Trophoblast cell (in vitro differentiated cells and primary cell): ENCODE measurements at places on chromosomes 5 and 9.

DNA sequence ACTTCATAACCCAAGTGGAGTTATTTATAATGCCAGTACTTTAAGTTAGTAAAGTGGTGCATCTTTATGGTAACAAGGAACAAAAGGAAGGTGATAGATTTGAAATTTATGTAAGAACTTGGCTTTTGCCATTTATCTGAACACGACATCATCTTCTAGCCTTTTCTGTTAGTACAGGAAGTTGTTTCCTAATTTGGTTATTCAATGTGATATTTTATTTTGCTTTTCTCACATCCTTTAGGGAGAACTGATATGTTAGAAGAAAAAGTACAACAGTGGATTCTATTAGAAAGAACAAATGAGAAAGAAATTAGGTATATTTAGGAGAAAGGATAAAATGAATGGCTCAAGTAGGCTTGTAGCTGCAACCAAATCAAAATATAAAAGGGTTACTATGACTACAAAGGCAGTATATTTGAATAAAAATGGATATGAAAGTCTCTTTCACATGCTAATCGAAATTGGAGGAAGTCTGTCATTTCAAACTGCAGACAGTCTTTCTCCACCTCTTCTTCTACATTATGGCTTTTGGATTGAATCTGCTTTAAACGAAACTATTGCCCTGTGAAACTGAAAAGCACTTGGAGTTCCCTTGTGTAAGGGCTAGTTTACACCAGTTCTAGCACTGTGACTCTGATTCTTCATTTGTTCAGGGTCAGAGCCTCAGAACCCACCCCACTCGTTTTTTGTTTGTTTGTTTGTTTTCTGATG, 18.5 kb upstream of the SLC24A2 start:
- no peak for DNase-seq

DNA sequence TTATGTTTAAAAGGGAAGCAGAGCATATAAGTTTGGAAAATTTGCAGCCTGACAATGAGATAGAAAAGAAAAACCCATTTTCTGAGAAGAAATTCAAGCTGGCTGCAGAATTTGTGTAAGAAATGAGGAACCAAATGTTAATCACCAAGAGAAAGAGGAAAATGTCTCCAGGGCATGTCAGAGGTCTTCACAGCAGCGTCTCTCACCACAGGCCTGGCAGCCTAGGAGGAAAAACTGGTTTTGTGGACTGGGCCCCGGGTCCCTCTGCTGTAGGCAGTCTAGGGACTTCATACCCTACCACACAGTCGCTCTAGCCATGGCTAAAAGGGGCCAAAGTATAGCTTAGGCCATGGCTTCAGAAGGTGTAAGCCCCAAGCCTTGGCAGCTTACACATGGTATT, 32.1 kb upstream of the HSD17B4 start:
- DNase-seq, result peak; percentile 83

GRCh38 chr9:23153058-23153457, 673.0 kb downstream of the ELAVL2 start:
- no peak for DNase-seq

- no peak for DNase-seq
Measured at GRCh38 chr5:165573445-165573844, 2068.0 kb downstream of the MAT2B start.

- no peak for DNase-seq
Measured at GRCh38 chr9:128006332-128006996, 25.7 kb upstream of the EEIG1 start.

- DNase-seq, result no peak
Measured at GRCh38 chr5:113031104-113031503, 54.5 kb downstream of the DCP2 start.

DNA sequence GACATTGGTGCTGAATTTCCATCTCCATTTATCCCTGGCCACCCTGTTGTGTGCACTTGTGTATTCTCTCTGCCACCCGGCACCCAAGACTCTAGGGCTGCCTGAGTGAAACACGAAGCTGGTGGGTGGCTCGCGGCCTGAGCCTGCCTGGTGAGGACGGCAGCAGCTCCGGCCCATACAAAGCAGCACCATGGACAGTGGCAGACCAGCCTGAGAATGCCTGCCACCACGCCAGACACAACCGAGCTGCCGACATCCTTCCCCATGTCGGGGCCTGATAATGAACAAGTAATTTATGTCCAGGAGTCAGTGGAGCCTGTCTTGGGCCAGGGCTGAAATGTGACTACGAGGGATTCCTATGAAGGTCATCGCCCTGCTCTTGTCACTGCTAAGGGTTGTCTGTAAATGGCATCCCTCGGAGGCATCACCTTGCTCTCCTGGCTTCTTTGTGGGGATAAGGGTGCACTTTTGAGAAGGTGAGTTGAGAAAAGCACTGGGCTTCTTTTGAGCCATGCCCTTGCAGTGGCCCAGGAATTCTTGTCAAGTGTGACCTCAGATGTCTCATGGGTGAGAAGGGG, 175.7 kb downstream of the MELK start:
- peak; percentile 61 for DNase-seq

- DNase-seq, result no peak
Measured at GRCh38 chr5:81555865-81556264, 161.9 kb upstream of the ACOT12 start.

DNA sequence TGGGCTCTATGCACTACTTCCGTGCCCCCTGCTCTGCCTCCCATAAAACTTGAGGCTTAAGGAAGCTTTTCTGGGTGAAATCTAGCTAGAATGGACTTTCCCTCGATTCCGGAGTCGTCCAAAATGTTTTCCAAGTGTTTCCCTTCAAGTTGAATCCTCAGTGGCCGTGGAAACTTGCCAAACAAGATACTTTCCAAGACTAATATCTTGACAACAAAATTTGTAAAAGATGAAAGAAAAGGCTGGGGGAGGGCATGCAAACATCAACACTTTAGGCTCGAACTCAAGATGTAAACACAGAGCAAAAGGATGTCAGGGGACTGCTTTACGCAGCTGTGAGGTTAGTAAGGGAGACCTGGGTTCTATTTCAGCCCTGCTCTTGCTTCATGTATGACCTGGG, 482.8 kb upstream of the KLF4 start:
- no peak for DNase-seq
